Head of caudate nucleus (tissue), 42 donors: ENCODE measurements at places on chromosomes 12 and 14.

GRCh38 chr12:102016472-102016871 is 45.3 kb downstream of the WASHC3 start:
- DNase-seq: no peak

DNA sequence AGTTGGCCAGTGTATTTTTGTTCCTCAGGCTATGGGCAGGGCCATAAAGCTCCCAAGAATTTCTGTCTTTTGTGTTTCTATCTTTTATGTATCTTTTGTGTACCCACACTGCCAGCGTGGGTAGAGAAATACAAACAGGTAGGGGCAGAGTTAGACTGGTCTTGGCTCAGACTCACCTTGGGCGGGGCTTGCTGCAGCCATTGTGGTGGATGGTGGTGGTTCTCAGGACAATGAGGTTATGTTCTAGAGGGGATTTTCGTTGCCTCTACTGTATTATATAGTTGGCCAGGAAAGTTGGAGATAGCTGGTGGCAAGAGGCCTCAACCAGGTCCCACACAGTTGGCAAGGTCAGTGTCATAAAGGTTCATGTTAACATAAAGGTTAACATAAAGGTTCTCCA is 977.5 kb upstream of the LRFN5 start:
- DNase-seq: no peak

DNA sequence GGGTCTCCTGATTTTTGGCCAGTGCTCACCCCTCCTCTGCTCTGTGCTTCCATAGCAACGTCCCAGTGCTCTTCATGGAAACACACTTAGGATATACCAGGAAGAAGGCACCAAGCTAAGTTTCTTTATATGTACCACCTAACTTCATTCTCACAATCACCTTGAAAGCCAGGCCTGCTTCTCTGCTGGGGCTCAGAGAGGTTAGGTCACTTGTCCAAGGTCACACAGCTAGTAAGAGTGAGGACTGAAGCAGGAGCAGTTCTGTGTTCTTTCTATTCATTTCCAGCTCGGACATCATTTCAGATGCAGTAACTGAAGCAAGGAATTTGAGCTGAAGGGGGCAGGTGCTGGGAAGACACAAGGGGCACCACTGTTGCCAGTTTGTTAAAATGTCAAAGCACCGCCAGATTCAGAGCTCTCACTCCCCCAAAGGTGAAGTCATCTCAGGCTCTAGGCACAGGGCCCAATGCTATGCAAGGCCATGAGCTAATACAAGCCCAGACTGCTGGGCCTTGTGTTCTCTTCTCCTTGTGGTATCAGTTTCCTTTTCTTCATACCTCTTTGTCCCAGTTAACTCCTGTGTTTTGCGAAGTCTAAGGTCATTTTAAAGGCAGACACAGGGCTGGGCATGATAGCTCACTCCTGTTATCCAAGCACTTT is 19.7 kb upstream of the YY1 start:
- DNase-seq: no peak

- no peak for DNase-seq
Observed at GRCh38 chr14:92692822-92693226, 55.6 kb downstream of the LGMN start.

DNA sequence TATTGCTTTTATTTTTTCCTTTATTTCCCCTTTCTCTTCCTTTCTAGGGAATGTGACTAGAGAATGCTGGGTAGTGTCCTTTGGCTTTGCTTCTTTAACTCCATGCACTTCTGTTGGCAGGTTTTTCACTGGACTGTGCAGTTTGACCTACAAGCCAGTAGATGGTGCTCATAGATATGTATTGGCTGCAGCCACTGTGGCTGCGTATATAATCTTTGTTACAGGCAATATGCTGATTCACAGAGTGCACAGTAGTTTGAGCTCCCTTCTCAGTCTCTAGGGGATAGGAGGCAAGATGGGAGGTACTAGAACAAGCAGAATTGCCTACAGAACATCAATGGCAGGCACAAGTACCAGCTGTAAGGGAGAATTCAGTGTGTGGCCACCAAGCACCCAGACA is 503.5 kb downstream of the LRFN5 start:
- DNase-seq: no peak

DNA sequence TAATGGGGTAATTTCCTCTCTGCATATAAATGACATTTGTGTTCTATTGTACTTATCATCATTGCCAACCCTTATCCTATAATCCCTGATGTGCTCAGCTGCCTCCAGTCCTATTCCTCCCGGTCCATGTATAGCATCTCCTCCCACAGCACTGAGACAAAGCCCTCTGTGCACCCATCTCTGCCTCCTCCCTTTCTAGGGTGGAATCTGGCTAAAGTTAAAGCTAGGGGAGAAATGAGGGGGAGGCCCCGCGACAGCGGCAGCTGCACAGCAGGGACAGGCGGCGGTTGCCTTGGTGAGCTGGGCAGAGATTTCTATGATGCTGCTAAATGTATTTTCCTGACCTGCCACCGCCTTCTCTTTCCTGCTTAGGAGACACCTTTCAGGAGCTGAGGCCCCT is 12.8 kb upstream of the ZDHHC22 start:
- peak; percentile 23 for DNase-seq

DNA sequence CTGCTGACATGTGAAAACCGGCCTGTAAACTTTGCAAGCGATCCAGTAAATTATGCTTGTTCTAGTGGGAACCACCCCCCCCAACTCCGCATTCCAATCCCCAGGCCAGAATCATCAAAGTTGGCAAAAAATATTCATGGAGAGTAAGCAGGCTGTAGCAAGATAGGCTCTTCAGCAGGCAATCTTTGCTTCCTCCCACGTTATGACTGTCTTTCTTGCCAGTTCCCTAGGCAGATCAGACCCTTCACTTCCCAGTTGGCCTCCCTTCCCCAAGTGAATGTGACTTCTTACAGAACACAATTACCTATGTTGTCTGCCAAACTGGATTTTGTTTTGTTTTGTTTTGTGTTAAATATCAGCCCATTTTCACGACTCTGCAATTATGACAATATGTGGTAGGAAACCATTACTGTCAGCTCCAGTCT is 1.2 kb upstream of the PTGER2 start:
- DNase-seq: no peak

DNA sequence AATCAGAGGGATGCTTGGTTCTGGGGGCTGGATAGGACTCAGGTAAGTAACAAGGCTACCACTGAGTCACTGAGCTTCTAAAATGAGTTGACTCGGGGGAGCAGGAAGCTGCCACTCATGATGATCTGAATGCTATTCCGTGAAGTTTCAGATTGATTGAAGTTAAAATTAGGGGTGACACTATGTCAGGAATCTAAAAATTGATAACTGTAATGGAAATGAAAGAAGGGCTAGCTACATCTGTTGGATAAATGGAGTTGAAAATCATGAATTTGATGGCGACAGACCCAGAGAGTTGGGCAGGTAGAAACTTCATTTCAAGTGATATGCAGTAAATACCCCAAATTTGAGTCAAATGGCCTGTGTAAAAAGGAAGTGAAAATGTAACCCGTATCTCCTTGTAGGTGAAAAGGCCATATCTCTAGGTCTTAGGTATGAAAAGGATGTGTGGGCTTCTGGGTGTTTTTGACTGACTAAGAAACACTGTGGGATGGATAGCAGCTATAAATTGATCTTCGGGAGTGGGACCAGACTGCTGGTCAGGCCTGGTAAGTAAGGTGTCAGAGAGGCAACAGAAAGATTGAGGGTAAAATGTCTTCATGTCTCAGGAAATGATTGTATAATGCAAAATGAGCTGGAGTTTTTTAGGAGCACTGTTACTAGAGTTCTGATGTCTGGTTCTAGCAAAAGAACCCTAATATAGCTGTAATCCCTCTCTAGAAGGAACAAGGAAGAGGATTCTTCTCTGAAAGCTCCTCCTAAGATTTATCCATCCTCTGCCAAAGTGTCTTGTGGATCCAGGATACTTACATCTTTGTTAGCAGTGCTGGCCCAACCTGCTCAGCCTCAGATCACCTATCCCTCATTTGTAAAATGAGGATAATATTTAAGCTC is 57.3 kb downstream of the DAD1 start:
- DNase-seq: no peak

- no peak for DNase-seq
Observed at GRCh38 chr14:97178781-97179180, 381.6 kb downstream of the VRK1 start.

DNA sequence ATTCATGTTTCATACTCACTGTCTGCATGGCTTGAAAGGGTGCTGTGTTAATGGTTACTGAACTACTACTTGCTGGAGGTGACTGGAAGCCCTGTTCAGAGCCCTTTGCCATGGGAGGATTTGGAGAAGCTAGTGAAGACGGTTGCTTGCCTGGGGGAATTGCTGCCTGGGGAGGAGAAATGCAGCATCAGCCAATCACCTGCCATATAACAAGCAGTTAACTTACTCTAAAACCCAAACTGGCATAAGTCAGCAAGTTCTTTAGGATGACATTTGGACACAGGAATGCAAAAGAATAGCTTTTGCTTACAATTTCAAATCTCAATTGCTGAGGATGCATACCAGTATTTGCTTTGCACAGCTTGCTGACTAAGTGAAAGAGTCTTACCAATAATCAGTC is 23.4 kb upstream of the IPO8 start:
- no peak for DNase-seq

- DNase-seq: no peak
Observed at GRCh38 chr12:9341260-9341585, 133.0 kb upstream of the PZP start.

GRCh38 chr14:105286759-105287144 is 14.0 kb downstream of the BRF1 start:
- no peak for DNase-seq

- DNase-seq: no peak
Observed at GRCh38 chr12:109389146-109389545, 41.4 kb downstream of the MYO1H start.

- no peak for DNase-seq
Observed at GRCh38 chr12:64669270-64669842, 59.1 kb downstream of the RASSF3 start.

- DNase-seq: no peak
Observed at GRCh38 chr14:35878272-35879150, 52.4 kb downstream of the BRMS1L start.

DNA sequence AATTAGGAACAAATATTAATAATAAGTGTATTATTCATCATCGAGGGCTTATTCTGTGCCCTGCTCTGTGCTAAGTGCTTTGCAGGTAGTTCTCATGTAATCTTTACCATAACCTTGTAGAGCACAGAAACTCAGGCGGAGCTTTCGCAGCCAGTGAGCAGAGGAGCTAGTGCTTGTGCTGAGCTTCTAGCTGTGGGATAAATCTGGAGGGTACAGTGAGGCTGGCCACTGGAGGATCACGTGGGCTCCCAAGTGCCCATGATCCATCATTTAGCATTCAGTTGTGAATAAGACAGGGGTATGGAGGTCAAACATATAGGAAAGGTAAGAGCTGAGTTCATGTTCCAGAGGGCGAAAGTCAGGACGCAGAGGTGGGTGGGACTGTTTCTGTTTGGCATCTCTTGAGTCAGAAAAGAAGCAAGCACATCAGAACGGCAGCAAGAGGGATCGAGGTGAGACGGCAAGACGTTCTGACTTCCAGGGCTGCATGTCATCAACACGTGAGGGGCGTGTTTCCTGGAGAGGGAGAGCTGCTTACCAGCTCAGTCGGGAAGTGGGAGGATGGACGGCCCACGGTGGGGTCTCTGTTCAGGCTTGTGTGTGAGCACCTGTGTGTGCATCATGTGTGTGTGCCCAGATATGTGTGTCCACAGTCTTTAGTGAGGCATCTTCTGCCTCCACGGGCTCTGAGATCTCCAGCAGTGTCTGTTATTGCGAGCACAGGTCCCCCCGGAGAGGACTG is 16.8 kb upstream of the KRT80 start:
- DNase-seq: no peak

GRCh38 chr14:56512521-56512920 is 67.1 kb upstream of the TMEM260 start:
- no peak for DNase-seq

DNA sequence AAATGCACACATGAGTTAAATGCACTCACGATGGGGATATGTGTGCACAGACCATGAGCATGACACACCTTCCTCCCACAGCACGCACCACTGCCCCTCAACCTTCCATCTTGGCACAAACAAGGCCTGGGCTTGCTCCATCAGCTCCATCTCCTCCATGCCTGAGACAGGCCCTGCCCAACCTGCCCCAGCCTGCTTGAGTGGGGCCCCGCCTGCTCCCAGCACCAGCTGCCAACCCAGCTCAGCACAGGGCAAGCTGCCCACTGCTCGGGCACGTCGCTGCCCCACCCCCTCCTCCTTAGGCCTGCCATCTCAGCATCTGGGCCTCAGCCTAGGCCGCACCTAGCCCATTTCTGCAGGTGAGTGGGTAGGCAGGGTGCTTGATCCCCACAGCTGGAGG is 27.6 kb upstream of the KRT78 start:
- no peak for DNase-seq

DNA sequence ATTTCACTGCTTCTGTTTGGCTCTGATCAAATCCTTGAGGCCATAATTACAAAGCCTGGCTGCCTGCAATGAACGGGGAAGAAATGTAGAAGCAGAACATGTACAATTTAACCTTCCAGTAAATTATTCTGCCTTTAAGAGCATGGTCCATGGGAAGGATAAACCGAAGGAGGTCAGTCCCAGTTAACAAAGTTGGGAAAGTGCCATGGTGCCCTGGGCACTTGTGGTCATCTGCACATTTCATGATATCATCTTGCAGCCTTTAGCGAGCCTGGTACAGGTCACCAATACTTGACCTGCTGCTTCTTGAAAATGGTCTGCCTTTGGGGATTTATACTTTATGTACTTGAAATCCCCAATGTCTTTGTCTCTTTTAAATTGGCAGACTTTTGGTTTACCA is 175.9 kb upstream of the KITLG start:
- no peak for DNase-seq

DNA sequence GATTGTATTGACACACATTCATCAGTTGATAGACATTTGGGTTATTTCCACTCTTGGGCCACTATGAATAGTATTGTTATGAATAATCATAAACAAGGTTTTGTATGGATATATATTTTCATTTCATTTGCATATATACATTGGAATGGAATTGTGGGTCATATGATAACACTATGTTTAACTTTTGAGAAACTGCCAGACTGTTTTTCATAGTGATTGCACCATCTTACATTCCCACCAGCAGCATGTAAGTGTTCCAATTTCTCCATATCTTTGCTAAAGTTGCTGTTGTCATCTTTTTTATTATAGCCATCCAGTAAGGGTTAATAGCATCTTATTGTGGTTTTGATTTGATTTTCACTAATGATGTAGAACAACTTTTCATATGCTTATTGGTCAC is 198.5 kb upstream of the PPFIA2 start:
- no peak for DNase-seq

GRCh38 chr12:96466939-96467751 is 22.2 kb upstream of the CFAP54 start:
- DNase-seq: no peak
